ENCODE measurements at places on chromosomes 2 and 18.

- no peak for DNase-seq
Observed at GRCh38 chr18:24177499-24178133, 38.8 kb downstream of the CABYR start.

- no peak for DNase-seq
Observed at GRCh38 chr2:110770404-110770958, 38.1 kb downstream of the ACOXL start.

- no peak for DNase-seq
Observed at GRCh38 chr18:35024196-35024595, 17.0 kb upstream of the MAPRE2 start.

GRCh38 chr2:37782721-37783371 lies 111.4 kb upstream of the CDC42EP3 start:
- DNase-seq, result no peak

GRCh38 chr2:117058366-117058765 lies 756.1 kb upstream of the DDX18 start:
- peak; percentile 84 for DNase-seq

GRCh38 chr18:44915661-44916060 lies 235.0 kb downstream of the SETBP1 start:
- DNase-seq, result no peak

- peak; percentile 8 for DNase-seq
Observed at GRCh38 chr2:140734992-140735391, 1395.8 kb downstream of the LRP1B start.

DNA sequence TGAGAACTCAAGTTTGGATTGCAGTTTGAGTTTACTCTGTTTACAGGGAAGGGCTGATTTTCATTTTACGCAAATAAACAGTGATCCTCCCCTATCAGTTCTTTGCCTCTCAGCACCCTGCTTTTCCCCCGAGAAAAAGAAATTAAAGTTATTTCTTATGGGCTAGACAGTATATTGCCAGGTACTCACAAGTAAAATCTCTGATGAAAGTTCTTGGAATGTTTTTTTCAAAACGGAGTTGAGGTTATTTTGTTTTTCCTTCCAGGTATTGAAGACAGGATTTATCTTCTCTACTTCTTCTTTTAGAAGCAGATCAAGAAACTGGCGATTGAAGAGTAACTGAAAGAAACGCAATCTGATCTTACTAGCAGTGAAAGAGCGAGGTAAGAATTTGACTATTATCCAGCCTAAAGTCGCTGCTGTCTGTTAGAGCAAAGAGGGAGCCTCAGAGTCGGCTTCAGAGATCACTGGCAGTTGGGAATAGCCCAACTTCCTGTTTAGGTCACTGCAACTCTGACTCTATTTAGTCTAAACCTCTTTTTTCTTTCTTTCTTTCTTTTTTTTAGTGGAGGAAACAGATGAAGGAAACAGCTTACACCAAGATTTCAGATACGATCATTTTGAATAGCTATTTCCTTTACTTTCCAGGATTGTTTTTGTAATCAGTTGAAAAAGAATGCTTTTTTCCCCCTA lies at the start of gene TFPI:
TSS of gene TFPI (minus strand) at position 425 of the 693 bp plus-strand sequence. CDS start 50,667 bp downstream, outside the sequence.
- DNase-seq, result peak; percentile 49

DNA sequence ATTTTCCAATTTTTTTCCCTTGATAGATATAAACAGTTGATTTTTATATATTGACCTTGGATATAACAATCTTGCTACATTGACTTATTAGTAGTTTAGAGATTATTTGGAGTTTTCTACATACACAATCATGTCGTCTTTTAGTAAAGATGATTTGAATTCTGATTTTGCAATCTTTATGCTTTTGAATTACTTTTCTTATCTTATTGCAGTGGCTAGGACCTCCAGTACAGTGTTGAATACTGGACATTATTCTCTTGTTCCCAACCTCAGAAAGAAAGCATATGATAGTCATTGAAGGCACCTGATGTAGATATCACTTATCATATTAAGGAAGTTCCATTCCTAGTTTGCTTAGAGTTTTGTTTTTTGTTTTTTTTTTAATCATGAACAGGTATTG lies 90.2 kb downstream of the RAB3GAP1 start:
- DNase-seq, result no peak

DNA sequence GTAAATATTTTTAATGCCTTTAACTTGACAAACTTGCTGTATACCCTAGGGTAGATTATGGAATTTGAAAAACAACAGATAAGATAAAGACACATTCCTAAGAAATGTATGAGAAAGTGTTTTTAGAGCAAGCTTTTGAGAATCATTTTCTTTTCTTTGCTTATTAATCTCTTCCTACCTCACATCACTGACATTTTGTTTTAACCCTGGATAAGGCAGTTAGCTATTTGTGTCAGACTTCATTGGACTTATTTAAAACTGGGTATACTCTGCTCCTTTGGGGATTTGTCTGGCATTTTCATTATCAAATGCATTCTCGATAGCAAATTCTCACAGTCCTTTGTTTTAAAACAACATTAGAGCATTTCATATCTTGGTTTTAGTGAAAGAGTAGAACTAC lies 17.2 kb downstream of the EML4 start:
- no peak for DNase-seq

GRCh38 chr2:218002845-218003180 lies at the start of gene TNS1:
TSS of gene TNS1 (minus strand) at chr2:218002995. CDS start at chr2:218002872, 123 bp downstream.
- no peak for DNase-seq

GRCh38 chr2:223538920-223539440 lies 63.2 kb downstream of the SCG2 start:
- no peak for DNase-seq

DNA sequence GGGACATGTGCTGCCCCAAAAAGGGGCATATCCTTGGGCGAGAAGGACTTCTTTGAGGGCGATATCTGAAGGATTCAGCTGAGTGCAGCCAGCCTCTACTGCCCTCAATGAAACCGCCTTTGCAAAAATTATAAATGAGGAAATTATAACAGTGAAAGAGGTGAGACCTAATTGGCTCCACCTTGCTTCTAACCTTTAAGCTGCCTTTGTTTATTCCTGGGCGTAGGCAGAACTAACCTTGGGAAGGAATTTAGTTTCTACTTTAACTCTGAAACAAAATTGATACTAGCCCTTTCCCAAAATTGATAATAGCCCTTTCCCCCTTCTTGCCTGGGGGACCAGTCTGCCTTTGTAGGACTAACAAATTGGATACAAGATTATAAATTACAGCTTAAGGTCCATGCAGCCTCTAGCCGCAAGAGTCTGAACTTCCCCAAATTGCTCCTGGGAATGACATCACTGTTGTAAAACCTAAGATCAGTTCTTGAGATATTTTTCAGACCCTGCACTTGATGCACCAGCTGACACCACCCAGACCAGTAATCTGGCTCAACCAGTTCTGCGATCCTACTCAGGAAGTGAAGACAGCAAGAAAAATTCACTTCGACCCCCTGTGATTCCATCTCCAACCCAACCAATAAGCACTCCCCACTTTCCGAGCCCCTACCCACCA lies 36.0 kb upstream of the ASAP2 start:
- DNase-seq, result peak; percentile 88

GRCh38 chr2:144230448-144231085 lies 289.4 kb downstream of the ZEB2 start:
- peak; percentile 33 for DNase-seq

GRCh38 chr2:235463893-235464292 lies 29.9 kb upstream of the AGAP1 start:
- DNase-seq, result no peak

DNA sequence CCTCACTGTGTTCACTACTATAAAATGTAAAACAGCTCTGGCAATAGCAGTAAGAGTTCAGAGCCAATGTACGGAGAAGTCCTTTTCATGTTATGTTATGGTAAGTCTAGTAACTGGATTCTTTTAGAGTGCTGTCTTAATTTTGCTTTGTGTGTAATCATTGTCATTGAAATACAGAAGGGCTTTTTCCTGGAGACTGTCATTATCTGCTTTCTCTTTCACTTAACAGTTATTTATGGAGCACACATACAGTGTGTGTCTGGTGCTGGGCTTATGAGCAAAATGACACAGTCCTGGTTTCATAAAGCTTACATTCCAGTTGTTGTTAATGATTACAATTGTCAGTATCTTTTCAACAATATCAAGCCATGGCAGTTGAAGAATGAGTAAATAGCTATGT lies 95.5 kb downstream of the CCDC102B start:
- no peak for DNase-seq

GRCh38 chr2:173119069-173119807 lies 43.6 kb downstream of the MAP3K20 start:
- no peak for DNase-seq

DNA sequence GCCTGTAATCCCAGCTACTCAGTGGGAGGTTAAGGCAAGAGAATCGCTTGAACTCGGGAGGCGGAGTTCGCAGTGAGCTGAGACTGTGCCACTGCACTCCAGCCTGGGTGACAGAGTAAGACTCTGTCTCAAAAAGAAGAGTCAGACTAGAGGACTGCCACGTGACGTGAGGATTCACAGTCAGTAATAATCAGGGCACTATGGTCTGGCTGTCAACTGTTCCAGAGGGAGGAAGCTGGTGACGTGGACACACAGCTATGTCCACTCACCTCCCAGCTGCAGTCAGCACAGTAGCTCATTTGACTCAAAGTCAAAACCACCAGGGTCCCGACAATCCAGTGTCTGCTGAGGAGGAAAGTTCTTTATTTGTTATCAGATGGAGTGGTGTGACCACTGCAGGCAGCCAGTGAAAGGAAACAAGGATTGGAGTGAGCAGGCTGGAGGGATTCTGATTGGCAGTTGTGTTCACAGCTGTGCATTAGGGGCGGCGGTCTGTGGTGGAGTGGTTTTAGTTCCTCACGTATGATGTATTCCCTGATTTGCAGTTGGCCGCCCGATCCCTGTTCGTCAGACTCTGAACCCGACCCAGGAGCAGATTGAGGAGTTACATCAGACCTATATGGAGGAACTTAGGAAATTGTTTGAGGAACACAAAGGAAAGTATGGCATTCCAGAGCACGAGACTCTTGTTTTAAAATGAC lies 37.9 kb downstream of the MOGAT1 start:
- DNase-seq, result peak; percentile 55

DNA sequence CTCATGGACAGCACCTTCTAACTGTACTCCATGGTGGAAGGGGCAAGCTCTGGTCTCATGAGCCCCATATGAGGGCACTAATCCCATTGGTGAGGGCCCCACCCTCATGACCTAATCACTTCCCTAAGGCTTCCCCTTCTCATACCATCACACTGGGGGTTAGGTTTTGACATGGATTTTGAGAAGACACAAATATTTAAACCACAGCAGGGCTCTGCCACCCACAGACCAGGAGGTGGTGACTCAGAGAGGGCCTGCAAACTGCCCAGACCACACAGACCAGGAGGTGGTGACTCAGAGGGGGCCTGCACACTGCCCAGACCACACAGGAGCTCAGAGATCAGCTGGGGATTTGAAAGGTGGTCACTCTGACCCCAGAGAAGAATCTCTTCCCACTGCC lies 222.0 kb downstream of the KLHL29 start:
- DNase-seq, result peak; percentile 82

DNA sequence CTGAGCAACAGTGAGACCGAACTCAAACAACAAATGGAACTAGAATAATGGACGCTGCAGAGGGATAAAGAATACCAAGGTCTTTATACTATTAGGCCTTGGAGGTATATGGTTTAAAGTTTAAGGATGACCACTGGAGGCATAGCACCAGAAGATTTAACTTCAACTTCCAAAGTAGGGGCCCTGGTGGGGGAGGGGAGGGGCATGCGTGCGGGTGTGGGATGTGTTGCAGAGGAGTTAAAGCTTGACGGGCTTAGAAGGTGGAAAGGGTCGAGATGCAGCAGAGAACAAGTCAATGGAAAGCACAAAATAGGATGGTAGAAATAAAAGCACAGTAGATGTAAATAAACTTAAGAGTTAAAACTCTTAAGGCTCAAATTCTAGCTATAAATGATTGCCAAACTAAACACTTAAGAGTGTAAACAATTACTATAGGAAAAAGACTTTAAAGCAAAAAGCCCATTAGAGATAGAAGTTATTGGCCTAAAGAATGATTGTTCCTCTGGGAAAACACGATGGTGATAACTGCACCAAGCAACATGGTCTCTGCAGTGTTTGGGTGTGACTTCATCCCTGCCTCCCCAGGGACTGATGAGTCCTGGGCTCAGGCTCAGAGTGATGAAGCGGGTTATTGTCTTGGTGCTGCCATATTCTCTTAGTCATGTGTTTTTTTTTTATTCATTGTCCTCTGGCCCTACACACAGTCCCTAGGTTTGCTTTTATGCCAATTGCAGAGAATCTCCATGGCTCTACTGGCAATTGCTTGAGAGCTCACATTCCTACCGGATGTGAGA lies 13.0 kb downstream of the RRM2 start:
- peak; percentile 76 for DNase-seq

- DNase-seq, result no peak
Observed at GRCh38 chr2:172623249-172623965, 67.5 kb downstream of the PDK1 start.

DNA sequence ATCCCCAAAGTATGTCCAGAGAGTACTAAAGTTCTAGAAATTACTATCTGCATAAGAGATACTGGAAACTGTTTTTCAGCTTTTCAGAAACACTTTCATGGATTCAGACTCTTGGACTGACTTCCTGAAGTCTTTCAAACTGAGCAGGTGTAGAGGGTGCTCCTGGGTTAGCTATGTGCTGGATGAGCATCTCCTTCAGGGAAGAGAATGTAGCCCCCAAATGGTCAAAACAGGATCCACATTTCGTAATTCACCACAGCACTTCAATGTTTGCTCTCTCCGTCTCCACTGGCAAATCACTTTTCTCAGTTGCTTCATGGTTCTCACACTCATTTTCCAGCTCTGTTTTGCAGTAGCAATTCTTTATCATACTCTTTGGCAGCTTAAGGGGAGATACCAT lies 23.2 kb upstream of the SATB2 start:
- no peak for DNase-seq

DNA sequence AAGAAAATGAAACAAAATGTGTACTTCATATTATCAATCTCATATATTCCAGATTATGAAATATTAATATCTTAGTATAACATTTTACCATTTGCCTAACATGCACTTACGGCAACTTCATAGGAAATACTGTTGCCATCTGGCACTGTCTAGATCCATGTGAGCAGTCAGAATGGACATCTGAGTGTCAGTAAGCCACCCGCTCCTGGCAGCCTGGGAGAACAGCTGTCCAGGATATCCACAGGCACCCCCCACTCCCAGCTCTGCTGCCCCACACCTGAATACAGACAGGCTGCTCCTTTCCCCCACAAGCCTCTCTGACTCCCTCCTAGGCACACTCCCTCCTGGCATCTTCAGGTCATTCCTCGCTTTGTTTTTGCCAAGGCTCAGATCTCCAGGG lies 127.0 kb downstream of the GAREM1 start:
- DNase-seq, result no peak

Data from NB4 (cell line).